ENCODE measurements at places on chromosomes 7 and 10.

DNA sequence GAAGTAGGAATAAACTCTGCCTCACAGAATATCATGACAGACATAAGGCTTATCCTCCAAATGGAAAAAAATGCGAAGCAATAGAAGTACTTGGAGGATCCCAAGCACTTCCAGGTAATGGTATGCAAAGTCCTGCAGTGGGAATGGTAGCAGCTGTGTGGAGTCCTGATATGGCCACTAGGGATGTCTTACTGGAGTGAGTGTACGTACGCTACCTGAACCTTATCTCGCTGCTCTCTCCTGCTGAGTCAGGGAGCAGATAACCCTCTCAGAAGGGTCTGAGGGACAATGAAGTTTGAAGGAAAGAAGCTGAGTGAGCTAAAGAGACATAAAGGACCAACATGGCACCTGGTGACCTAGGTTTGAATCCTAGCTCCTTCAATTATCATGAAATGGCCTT is 42.2 kb downstream of the CH25H start:
- no peak for DNase-seq

- no peak for DNase-seq
These were observed 64.4 kb upstream of the EMX2 start for GRCh38 chr10:117477961-117478670.

- no peak for DNase-seq
These were observed 20.1 kb downstream of the ASB15 start for GRCh38 chr7:123621707-123622106.

GRCh38 chr10:124741922-124742412 is 2.2 kb downstream of the FAM53B start:
- no peak for DNase-seq

DNA sequence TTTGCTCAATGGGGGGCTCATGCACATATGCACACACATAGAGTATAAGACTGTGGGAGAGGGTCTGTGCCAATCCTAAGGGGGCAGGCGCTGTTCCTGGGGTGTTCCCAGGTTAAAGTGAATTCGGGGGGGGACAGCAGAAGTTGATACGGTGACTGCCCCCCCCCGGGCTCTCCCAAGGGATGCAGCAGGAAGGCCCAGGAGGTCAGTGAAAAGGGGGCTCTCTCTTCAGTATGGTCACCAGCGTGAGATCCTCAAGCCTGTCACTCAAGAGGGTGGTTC is 32.4 kb downstream of the SPDYE6 start:
- no peak for DNase-seq

DNA sequence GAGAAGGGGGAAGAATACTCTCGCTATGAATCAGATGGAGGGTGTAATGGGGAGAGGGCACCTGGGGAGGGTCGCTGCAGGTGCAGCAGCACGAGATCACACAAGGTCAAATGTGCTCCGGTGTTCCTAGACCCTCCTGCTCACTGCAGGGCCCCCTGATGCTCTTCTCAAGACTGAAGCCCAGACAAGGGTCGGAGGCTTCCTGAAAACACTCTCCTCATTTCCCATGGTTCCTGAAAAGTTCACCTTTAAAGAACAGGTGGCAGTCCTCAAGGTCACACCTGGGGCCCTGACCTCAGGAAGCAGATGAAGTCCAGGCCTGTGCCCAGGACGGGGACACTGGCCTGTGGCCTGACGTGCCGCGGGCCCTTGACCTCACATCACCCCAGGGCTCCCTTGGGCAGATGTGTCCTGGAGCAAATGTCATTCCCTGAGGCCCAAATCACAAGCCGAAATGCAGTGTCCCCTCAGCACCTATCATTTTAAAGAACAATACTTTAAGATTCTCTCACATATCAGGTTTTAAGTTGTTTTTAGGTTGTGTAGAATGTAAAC is 289.8 kb downstream of the GLRX3 start:
- DNase-seq: no peak

- DNase-seq: no peak
These were observed 161.2 kb downstream of the TAX1BP1 start for GRCh38 chr7:27901028-27901760.

GRCh38 chr10:22992621-22993020 is 64.8 kb downstream of the ARMC3 start:
- DNase-seq: no peak

GRCh38 chr7:23472046-23472445 is 1.8 kb upstream of the IGF2BP3 start:
- no peak for DNase-seq

DNA sequence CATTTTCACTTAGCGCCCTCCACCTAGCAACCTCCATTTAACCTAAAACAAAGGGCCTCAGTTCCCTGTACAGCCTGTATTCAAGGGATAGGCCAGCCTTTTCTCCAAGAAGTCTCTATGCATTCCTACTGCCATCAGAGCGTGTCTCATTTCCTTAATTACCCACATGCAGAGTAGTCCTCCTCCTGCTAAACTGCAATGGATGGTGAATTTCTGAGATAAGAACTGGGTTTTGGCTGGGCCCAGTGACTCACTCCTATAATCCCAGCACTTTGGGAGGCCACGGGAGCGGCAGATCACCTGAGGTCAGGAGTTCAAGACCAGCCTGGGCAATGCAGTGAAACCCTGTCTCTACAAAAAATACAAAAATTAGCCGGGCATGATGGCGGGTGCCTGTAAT is 71.1 kb upstream of the GPR158 start:
- DNase-seq: no peak

- DNase-seq: no peak
These were observed 21.4 kb upstream of the RSBN1L start for GRCh38 chr7:77674878-77675277.

DNA sequence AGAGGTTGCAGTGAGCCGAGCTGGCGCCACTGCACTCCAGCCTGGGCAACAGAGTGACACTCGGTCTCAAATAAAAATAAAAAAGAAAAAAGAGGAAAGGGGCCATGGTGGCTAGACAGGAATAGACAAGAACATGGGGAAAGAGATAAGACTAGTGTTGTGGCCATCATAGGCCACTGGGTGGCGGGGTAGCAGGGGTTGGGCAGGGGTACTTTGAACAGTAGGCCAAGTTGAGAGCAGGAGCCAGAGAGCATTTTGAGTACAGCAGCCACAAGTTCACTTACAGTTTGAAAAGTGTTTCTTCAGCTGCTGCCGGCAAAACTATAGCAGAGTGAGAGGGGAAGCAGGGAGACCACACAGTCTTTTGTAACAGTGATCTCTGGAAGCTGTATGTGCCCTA is 656.0 kb downstream of the CNTNAP2 start:
- no peak for DNase-seq
